A172 (cell line): ENCODE measurements at places on chromosomes 3 and 15.
A peak's percentile ranks its signal among the peaks of the same experiment; 100 is the strongest.

GRCh38 chr3:165669504-165669903 lies 167.7 kb downstream of the BCHE start:
- peak; percentile 56 for DNase-seq

DNA sequence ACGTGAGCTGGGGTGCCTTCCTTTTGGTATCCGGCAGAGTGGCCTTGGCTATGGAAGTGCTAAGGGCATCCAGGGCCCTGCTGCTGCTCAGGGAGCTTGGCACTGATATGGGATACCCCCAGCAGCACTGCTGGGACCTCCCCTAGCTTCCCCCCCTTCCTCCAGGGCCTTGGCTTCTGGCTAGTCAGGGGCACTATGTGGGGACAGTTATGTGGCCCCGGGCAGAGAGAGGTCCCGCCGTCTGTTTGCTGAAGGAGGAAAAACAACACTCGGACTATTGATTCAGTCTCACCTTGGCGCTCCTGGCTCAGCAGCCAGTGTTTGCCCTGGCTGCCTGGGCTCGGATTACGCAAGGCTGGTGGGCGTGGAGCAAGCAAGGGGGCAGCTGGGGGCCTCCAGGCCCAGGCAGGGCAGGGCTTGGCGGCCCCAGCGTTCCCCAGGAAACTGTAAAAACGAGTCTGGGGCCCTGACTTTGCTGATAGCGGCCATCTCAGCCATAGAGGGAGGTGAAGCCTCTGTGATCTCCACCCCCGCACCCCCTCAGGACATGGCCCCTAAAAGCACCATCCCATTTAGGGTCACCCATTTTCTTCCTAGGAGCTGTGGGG lies 5.7 kb downstream of the FURIN start:
- no peak for DNase-seq

DNA sequence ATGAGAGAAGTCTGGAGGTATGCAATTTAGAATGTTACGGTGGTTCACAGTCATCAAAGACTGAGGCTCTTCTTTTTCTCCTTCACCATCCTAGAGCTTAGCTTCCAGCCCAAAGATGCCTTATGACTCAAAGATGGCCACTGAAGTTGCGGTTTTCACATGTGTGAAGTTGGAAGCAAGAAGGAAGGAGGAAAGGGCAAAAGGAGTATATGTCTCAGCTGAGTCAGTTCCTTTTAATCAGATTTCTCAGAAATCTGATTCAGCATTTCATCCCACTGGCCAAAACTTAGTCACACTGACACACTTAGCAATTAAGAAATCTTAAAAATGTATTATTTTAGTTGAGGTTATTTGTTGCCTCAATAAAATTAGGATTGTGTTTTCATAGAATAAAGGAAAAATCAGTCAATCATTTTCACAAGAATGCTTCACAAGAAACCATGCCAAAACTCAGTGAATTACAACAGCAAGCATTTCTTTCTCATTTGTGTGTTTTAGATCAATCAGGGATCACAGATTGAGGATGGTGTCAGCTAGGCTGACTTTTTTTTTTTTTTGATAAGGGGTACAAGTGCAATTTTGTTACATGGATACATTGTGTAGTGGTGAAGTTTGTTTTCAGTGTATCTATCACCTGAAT lies 211.1 kb upstream of the GADL1 start:
- DNase-seq: peak; percentile 95

GRCh38 chr3:110738531-110738930 lies 333.1 kb upstream of the NECTIN3 start:
- no peak for DNase-seq

- no peak for DNase-seq
Observed at GRCh38 chr3:175571096-175571495, 712.0 kb downstream of the NAALADL2 start.

DNA sequence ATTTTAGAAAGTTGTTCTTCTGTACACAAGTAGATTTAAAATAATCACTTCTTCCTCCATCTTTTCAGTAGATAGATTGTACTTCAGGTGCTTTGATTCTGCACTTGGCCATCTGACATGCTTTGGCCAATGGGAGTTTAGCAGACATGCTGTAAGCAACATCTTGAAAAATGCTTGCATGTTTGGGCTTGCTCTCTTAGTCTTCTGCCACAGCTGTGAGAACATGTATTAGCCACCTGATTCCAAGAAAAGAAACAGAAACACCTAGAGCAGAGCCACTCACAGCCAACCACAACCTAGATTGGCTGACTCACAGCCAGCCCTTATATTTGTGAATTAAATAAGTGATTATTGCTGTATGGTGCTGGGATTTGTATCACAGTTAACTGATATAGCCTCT lies 70.2 kb upstream of the GADL1 start:
- no peak for DNase-seq

DNA sequence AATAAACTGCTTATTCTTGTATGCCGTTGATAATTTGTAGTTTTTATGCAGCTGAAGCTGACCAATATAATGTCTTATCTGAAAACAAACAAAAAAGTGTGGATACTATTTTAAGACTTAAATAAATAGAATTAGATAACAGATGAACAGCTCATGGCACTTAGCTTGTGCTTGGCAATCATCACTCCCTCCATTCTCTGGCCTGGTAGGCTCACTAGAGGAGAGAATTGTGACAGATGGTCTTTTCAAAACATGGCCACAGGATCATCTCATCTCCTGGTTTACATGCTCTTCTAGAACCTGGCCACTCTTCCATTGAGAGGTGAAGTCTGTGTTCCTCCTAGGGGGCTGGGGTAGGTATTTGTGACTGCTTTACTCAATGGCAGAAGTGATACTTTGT lies 58.4 kb upstream of the RBP1 start:
- no peak for DNase-seq

DNA sequence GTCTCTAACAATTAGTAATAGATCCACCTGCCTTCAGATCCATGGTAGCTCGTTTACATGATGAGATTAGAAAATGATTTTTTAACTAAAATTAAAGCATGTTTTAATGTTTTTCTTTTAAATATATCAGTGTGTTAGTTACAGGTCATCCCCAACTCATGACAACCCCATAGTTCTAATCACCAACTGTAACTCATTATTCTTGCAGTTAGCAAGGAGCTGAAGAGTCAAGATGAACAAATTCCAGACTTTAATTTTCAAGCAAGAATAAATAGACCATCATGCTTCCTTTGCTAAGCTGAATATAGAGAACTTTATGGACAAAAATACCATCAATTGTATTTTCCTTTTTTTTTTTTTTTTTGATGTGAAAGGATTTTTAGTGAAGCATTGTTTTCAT lies 101.1 kb downstream of the TOP2B start:
- DNase-seq: peak; percentile 31

DNA sequence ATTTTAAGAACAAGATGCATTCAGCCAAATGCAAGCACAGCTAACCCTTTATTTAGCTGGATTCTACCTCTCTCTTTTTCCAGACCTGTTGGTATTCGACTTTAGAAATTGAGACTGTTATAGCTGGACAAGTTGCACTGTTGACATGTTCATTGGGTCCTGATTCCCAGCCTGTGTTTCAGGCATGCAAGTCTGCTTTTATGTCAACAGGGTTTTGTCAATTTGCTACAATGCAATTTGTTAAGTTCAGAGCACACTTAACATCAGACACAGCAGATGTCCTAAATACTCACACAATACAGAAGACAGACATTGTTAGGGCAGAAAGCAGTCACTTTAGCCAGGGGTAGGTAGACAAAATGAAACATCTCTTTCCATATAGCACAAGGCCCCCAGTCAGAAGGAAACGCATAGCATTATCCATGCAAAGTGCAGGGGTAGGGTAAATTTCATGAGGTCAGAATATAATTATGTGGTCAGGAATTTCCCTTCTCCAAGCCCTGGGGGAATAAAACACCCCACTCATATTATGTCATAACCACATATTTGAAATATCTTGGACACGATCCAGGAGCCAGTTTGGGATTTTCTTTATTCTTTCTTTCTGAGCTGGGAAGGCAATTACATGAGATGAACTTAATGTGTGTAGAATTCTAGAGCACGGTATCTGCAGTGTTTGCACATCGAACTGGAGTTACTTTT lies 504.1 kb downstream of the NTRK3 start:
- DNase-seq: peak; percentile 90

GRCh38 chr15:46708226-46708625 lies 1009.1 kb upstream of the SEMA6D start:
- DNase-seq: no peak

DNA sequence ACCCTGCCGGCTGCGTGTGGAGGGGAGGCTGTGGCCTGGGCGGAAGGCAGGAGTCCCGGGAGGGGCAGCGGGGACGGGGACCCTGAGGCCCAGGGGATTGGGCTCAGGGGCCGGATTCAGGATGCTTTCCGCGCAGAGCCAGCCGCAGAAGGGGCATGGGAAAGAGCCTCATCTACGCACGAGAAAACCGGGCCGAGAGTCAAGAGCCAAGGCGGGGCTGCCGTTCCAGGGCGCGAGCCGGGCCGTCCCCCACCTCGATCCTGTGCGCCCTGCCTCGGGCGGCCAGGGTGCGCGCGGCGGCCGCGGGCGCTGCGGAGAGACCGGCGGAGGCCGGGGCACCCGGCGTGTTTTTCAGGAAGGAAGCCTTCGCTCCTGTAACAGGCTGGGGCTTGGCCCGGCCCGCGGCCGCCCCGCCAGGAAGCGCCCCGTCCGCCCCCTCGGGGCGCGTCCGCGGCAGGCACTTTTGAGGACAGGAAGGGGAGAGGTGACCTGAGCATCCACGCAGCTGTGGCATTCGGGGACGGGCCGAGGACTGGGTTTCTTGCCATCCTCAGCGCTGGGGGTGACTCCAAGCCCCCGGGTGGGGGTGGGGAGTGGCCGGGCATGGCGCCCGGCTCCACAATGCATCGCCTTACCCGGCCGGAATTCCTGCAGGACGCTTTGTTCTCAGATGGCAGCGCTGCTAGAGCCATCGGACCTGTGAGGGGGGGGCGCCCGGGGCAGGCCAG lies 62.3 kb upstream of the GATA2 start:
- no peak for DNase-seq

DNA sequence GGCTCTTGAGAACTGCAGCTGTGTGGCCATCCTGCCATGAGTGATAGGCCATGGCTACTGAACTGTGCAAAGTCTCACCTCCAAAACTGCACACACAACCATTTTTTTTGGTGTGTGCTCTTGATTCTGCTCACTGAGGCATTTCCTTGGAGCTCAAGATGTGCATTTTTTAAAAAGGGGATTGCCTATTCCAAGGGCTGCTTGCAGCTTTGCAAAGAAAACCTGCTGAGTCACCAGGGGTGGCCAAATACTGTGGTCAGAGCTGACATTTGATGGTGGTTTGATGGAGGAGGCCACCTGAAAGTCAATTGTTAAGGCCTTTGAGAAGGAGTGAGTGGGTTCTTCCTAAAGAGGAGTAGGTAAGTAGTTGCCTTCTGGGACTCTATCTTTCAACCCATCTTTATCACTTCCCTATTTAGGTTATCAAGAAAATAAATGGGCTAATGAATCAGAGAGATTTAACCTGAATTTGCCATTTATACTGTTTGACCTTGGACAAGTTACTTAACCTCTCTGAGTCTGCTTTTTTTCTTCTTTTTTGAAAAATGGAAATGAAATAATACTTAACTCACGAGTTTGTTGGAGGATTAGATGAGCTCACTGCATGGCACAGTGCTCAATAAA lies 87.9 kb downstream of the CHST2 start:
- peak; percentile 63 for DNase-seq

GRCh38 chr3:11624704-11625375 lies 18.9 kb downstream of the VGLL4 start:
- no peak for DNase-seq

GRCh38 chr3:71689291-71689690 lies 35.9 kb downstream of the EIF4E3 start:
- DNase-seq: no peak

DNA sequence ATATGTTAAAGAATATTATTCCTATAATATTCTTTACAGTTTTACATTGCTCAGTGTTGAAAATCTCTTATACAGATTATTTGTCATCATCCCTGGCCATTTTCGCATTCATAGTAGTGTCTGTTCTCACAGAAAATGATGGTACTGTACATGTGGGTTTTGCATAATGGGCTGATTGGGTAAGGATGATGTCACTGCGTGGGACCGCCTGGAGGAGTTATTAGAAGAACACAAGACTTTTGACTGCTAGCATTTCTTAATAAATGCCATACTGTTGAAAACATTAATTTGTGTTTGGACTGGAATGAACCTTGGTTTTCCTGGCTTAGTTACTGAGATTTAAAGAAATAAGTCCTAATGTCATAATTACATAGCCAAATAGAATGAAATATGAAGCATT lies 20.3 kb downstream of the LRCH3 start:
- DNase-seq: no peak

- peak; percentile 72 for DNase-seq
Observed at GRCh38 chr3:149277331-149277813, 55.7 kb upstream of the CP start.

DNA sequence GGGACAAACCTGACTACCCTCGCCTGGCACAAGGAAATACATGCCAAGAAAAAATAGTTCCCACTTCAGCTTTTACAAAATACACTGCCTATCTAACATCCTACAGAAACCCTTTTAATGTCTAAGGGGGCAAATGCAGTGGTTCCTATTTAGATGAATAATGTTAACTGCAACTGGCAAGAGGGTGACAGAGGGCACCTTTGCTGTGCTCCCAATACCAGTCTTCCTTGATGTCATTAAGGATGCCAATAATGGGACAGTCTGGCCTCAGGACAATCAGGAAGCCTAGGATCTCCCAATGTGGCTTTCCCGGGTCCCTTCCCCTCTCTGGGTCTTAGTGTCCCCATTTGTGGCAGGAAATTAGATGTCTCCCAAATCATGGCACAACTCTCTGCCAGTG lies 13.9 kb downstream of the CSRNP1 start:
- no peak for DNase-seq

- no peak for DNase-seq
Observed at GRCh38 chr3:68242606-68243005, 588.2 kb upstream of the SUCLG2 start.

GRCh38 chr15:79635149-79635771 lies 203.1 kb downstream of the MINAR1 start:
- no peak for DNase-seq

DNA sequence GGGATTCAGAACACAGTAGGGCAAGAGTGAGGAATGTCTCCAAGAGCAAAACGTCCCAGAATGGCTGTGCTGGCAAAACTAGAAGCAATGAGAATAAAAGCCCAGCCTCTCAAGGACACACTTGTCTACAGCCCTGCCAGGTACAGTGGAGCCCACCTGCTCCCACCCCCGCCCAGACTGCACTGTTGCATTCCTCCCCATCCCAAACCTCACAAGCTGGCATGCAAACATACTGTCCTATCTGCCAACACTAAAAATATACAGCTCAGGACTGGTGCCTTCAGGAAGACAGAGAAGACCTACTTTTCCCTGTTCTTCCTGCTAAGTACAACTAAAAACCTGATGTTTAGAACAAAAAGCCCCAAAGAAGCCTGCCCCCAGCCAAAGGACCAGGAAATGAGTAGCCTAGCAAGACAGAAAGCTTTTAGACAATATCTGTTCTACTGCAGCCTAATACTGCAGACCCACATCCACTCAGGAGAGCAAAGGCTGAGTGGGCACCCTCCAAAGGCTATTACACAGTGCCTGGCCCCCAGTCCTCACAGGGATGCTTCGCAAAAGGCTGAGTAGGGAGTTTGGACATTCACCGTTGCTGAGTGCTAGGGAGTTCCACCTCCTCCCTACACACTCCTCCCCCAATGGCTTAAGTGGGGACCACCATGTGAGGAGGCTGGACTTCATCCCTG lies 13.5 kb downstream of the OCA2 start:
- no peak for DNase-seq
